ENCODE measurements at places on chromosomes 2 and 18.

GRCh38 chr18:55841314-55841713, 253.3 kb upstream of the TCF4 start:
- DNase-seq: no peak

GRCh38 chr2:85240055-85240454, 87.7 kb downstream of the TGOLN2 start:
- DNase-seq: no peak

DNA sequence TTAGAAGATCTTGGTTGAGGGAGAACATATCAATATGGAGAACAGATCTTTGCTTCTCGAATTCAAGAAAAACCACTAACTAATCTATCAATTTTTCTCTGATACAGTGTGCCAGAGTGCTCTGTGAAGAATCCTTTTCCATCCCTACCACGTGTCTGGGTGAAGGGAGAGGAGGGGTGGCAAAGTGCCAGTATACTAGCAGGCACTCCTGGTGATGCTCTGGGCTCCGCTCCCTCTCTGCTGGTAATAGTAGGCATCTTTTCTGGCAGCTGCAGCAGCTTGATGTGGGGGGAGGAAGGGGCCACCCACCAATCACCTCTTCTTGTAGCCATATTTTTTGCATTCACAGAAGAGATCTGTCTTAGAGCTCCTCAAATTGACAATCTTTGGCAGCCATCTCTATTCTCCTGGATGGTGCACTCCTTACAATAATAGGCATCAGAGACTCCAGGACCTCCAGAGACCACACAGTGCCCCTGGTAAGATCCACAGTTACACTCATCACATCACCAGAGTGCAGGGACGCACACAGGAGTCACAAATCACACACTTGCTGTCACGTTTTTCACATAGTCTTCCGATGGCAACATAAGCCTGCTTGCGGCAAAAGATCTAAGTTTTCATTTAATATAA, 15.7 kb downstream of the STK39 start:
- no peak for DNase-seq

DNA sequence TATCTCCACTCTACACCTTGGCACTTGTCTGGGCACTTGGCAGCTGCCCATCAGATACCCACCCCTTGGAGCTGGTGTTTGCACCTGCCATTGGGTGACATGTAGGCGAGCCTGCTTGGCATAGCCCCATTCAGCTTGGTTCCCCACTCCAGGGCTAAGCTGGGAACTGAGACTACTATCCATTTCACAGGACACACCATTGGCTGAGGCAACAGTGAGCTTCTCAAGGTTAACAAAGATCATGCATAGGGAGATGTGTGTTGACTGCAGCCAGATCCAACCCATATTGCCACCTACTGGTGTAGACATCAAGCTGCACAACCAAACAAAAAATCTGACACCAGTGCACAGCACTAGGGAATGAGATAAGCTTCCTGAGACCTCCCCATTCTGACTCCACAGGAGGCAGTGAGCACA, 1389.8 kb upstream of the TMEFF2 start:
- DNase-seq: no peak

DNA sequence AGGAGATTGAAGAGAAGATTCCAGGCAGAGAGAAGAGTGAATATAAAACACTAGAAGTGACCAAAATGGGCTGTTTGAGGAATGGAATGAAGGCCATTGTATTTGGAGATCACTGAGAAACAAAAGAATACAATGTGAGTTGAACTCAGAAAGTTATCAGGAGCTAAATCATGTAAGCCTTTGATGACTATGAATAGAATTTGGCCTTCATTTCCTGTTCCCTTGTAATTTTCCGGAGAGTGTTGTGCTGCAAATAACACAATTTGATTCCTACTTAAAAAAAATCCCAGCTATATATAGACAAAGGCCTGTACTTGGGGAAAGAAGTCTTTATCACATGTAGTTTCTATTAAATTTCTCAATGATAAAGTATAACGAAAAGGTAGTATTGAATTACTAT, 33.7 kb upstream of the KYNU start:
- no peak for DNase-seq

DNA sequence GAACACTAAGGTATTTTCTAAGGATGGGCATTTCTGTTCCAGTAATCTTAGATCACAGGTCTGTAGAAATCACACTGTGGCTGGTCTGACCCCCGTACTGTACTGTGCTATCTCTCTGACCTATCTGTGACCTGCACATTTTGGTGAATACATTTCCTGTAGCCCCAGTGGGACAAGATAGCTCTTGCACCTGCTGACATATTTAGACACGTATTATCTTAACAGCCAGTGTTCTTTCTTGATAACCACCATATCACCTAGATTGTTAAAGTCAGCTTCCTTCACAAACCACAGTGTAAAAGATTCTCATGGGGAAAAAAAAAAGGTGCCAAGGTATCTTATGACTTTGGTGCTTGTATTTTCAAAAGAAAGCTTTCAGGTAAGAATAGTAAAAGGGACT, 39.8 kb upstream of the TMEM247 start:
- DNase-seq: no peak

DNA sequence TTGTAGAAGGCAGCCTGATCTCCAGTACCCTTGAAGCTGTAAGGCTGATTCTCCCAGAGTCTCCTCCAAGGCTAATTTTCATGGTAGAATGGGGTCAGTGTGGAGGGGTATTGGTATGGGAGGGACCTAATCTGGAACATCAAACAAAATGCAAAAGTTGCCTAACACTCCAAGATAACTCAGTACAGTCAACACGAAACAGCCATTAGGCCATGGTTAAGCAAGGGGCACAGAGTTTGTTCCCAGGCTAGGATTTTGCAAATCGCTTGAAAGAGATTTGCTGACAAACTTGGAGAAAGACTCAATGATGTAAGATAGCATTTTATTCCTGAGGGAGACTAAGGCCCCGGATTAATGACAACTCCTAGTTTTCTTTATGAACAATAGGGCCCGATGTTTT, 5.4 kb downstream of the PID1 start:
- no peak for DNase-seq

DNA sequence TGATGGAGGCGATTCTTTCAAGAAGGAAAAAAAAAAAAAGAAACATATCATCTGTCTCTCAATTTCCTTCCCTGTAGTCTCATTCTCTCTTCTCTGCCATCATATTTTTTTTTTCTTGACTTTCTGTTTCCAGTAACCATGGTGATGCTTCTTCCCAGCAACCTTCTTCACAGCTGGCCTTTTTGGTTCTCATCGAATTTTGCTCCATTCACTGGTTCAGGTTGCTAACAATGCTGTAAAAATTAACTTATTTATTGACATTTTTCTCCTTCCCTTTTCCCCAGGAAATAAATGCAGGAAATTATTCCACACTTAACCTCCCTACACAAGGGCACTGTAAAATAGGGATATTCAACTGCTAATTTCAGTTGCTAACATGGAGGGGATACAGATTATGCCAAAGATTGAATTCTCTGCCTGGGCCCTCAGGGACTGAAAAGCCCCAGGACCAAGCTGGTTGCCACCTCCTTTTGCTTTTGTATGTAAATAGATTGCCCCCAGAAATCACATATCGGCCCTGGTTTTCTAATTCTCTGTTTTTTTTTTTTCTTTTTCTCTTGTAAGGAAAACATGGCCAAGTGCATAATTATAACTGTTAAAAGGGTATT, 154.7 kb downstream of the MAP2 start:
- DNase-seq: no peak

DNA sequence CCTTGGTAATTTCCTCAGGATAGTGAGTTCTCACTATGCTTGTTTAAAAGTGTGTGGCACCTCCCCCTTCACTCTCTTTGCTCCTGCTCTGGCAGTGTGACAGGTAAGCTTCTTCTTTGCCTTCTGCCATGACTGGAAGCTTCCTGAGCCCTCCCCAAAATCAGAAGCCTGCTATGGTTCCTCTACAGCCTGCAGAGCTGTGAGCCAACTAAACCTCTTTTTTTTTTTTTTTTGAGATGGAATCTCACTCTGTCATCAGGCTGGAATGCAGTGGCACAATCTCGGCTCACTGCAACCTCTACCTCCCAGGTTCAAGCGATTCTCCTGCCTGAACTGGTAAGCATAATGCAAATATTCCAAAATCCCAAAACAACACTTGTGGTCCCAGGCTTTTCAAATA, 80.0 kb downstream of the SOWAHC start:
- DNase-seq: no peak
